EH (cell line): ENCODE measurements at places on chromosomes 7 and 10.
A peak's percentile ranks its signal among the peaks of the same experiment; 100 is the strongest.

- DNase-seq: no peak
Measured at GRCh38 chr7:159010937-159011721, 133.5 kb downstream of the VIPR2 start.

- DNase-seq: no peak
Measured at GRCh38 chr10:63496561-63496960, 24.6 kb upstream of the REEP3 start.

DNA sequence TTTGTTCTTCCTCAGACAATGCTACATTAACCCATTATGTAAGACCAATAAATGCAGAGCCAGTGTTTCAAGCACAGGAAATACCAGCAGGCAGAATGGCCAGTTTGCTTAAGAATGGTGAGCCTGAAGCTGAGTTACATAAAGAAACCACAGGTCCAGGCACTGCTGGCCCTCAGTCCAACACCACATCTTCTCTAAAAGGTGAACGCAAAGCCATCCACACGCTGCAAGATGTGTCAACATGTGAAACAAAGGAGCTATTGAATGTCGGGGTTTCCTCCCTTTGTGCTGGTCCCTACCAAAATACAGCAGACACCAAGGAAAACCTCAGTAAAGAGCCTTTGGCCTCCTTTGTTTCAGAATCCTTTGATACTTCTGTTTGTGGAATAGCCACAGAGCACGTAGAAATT lies 63.8 kb downstream of the TASOR2 start:
- DNase-seq: no peak

DNA sequence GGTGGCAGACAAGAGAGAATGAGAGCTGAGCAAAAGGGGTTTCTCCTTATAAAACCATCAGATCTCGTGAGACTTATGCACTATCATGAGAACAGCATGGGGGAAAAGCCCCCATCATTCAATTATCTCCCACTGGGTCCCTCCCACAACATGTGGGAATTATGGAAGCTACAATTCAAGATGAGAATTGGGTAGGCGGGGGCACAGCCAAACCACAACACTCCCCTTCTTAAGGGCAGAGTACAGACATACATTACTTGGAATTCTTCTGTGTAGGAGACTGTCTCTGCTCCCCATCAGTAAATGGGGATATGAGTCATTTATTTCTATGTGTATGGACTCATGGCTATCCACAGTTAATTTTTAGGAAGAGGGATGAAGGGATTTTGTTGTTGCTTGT lies 31.2 kb downstream of the FAM171A1 start:
- peak; percentile 3 for DNase-seq

- DNase-seq: no peak
Measured at GRCh38 chr7:27205325-27206280, 5.7 kb upstream of the HOXA13 start.

- peak; percentile 28 for DNase-seq
Measured at GRCh38 chr10:73810735-73811465, 498 bp downstream of the NDST2 start.

- DNase-seq: no peak
Measured at GRCh38 chr7:107482571-107482970, 12.7 kb downstream of the GPR22 start.

- DNase-seq: peak; percentile 79
Measured at GRCh38 chr7:93015779-93016481, 101.8 kb downstream of the SAMD9 start.

- no peak for DNase-seq
Measured at GRCh38 chr10:95790982-95791381, 35.0 kb downstream of the ENTPD1 start.

GRCh38 chr7:111756687-111757178 lies 194.4 kb upstream of the IMMP2L start:
- DNase-seq: no peak

DNA sequence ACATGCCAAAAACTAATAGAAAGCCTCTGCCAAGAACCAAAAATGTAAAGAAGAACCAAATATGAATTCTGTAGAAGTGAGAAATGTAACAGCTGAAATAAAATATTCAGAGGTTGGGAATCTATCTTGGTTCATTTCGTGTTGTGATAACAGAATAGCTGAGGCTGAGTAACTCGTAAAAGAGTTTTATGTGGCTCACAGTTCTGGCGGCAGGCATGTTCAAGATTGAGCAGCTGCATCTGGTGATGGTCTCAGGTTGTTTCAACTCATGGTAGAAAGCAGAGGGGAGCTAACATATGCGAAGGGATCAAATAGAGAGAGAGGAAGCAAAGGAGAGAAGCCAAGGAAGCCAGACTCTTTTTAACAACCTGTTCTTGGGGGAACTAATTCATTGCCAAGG lies 717.2 kb downstream of the TNS3 start:
- DNase-seq: peak; percentile 57

DNA sequence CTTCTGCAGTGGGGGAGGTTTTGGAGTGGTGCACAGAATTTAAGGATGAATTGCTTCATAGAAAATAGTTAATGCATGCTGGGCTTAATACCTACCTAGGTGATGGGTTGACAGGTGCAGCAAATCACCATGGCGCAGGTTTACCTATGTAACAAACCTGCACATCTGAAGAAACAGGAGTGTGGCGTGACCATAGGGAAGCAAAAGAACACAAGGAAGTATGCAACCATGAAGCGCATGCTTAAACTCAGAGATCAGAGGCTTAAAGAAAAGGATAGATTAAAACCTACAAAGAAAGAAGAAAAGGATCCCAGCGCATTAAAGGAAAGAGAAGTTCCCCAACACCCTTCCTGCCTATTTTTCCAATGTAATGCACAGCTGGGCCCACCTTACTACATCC lies 22.0 kb downstream of the CCDC126 start:
- DNase-seq: no peak

DNA sequence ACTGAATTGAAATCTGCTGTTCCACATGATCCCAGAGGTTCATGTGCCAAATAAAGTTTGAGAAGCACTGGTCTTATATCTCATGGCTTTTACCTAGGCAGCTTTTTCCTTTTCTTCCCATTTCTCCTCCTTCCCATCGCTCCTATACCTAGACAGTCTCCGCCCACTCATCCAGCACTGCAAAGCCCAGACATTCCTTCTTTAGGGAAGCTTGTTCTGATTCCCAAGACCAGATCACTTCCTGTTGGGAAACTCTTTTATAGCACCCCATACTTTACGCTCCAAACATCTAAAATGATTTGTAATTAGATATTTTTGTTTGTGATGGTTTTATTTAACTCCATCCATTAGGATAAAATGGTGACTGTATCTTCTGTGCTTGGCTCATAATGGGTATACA lies 75.9 kb downstream of the BMPER start:
- DNase-seq: peak; percentile 82

DNA sequence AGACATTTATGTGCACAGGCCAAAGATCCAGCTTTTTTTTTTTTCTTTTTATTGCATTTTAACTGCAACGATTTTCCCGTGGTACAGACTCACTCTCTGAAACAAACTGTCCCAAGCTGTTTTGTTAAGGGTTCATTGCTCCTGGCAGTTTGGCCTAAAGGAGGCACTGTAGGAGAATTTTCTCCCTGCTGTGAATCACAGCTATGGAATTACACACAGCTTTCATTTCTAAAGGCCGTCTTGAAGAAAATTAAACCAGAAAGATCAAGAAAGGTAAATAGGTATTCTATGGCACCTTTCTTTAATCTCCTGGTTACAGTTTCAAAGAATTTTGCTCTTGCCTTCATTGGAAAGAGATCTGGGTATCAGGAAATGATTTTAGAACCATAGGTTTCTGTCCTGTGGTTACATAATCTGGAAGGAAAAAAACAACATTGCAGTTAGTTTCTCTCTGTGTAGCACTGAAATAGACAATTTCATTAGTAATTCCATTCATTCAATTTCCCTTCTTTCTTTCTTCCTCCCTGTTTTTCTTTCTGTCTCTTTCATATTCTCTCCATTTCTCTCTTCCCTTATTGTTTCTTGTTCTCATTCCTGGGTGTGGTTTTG lies 51.2 kb downstream of the PDK4 start:
- DNase-seq: peak; percentile 65

GRCh38 chr7:147071536-147071935 lies 954.9 kb downstream of the CNTNAP2 start:
- no peak for DNase-seq

DNA sequence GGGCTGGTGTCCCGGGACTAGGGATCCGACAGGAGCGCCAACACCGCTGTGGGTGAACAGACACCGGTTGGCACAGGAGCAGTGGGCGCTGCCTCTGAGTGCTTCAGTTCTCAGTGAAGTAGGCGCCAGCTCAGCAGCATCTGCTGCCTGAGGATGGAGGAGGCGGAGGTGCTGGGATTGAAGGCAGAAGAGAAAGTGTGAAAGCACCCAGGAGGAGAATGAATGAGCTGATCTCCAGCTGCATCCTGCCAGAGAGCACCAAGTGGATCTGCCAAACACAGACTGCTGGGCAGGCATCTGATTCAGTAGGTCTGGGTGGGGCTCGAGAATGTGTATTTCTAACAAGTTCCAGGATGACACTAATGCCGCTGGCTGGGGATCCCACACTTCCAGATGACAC lies 74.5 kb downstream of the LANCL2 start:
- DNase-seq: peak; percentile 65

DNA sequence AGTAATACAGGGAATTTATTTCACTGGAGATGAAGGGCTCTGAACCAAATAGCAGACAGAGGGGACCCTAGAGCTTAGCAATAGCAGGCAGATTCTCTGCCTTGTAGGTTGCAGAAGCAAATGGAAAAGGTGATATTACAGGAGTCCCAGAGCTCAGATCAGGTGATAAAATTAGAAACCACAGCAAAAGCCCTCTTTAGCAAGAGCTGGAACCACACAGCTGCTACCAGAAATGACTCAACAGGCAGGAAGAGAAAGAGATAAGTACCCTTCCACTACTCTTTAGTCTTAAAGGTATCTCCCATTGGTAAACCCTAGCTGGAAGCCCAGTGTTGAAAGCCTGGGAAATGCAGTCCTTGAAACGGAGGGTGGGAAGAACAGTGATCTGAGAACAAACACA lies 535.6 kb upstream of the GHITM start:
- DNase-seq: peak; percentile 24

DNA sequence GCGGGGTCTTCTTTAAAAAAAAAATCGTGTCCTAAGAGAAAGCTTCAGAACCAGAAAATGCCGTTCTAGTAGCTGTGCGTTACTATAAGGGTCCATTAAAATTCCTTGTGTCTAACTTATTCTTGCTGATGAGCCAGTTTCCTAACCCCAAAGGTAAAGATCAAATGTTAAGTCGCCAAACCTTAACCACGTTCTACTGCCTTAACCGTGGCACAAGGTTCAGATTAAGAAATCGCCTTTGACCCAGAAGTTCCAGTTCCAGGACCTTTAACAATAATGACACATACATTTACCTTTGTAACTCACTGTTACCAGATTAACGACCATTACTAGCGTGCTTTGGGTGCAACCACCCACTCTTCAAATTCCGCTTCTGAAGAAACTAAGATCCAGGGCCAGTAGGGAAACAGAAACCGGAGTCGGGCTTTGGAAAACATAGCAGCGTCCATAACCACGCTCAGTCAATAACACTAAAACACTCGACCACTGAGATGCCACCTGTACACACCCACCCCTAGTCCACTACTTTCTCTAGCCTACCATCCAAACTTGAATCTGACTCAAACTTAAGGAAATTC lies 620 bp downstream of the BET1 start:
- DNase-seq: peak; percentile 43

DNA sequence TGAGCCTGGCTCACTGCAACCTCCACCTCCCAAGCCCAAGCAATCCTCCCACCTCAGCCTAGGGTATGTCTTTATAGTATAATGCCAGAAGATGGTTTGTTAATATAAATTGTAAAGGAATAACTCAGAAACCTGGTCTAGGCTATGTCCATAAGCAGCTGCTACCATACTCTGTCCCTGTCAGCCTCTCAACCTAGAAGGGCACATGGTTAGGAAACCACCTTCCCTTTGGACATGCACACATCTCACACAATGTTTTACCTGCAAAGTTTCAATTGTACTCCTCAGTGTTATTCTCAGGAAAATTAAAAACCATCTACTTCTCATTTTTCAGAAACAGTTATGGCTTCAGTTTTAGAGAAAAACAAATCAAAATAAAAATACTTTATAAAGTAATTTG lies 40.1 kb downstream of the ARHGAP21 start:
- no peak for DNase-seq

DNA sequence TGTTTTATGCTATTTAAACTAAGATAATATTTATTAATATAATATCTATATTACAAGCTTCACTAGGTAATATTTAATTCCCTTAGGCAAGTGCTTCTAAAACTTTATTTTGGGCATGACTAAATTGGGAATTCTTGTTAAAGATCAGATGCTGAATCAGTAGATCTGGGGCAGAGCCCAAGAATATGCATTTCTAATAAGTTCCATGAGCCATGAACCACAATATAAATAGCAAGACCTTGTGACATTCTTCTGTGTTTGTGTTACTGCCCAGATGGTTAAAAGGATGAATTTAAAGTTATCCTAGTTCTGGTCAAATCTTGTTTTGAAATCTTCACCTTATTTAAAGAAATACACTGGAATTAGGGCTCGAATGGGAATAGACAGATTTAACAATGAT lies 258.4 kb upstream of the CACNA2D1 start:
- peak; percentile 19 for DNase-seq

GRCh38 chr10:98097616-98098015 lies 36.8 kb upstream of the R3HCC1L start:
- peak; percentile 5 for DNase-seq

- no peak for DNase-seq
Measured at GRCh38 chr10:131233611-131234258, 77.8 kb downstream of the TCERG1L start.

DNA sequence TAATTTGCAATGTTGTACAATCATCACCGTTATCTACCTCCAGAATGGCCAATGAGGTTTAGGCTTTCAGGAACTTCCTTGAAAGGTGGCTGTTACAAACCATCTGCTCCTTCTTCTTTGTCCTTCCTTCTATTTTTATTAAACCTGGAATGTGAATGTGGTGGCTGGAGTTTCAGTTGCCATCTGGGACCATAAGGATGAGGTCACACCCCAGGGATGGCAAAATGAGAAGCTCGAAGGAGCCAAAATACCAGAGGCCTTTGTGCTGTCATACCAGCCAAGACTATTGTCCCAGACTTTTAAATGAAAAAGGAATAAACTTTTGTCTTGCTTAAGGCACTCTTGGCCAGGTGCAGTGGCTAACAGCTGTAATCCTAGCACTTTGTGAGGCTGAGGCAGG lies 30.9 kb upstream of the LMTK2 start:
- no peak for DNase-seq

GRCh38 chr7:103712991-103713778 lies 267.2 kb upstream of the SLC26A5 start:
- peak; percentile 58 for DNase-seq

- no peak for DNase-seq
Measured at GRCh38 chr7:34709771-34710170, 51.8 kb downstream of the NPSR1 start.

DNA sequence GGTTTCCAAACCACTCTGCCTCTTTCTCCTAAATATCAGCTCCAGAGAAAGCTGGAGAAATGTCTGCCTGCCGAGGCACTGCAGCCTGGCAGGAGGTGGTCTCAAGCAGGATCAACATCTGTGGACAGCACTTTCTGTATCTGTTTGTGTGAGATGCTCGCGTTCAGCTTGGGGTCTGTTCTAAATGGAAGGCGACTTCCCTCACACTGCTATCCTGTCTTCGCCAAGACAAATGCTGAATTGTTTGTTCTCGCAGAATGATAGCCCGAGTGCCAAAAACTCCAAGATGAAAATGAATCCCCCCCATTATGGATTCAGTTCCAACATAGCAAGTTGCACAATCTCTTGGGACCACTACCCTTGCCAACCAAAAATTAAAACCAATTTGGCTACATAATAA lies 72.2 kb upstream of the PALS2 start:
- no peak for DNase-seq
